ENCODE measurements at places on chromosomes 5 and 9.

DNA sequence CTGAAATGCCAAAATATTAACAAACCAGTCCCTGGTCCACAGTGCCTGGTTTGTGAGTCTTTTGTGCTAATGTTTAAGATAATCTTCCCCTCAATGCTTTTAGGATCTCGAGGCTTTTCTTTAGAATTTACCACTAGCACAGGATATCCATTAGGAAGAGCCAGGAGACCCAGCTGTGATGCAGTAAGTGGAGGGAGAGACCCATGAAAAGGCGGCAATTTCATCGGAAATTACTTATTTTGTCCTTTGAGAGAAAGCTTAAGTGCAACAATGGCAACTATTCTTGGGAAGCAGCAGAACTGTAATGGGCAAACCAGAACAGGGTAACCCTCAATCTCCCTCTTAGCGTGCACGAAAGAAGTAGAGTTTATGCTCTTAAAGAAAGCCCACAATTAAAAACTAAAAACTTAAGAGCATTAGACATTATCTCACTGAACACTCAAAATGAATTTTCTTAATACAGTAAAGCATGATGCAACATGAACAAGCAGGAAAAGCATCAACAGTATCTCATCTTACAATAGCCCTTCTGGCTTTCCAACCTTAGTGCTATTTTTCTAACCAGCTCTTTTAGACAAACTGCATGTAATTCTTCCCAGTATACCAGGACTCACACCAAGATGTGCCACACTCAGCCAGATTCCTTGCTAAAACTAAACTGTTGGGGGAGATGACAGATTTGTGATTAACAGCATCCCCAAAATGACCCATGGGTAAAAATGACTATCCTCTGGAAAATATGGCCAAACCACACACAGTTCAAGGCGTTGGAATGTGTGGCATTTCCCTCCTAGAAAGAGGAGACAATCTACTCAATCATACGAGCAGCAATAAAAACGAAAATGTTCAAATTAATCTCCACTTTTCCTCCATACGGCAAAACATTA, 36.4 kb downstream of the PWWP2A start:
- no peak for DNase-seq

- no peak for DNase-seq
Observed at GRCh38 chr9:81886665-81887064, 41.6 kb upstream of the SPATA31D4 start.

GRCh38 chr9:111922324-111923013, 25.9 kb downstream of the UGCG start:
- no peak for DNase-seq

- DNase-seq: no peak
Observed at GRCh38 chr5:73911761-73912393, 285.9 kb downstream of the ARHGEF28 start.

- DNase-seq: no peak
Observed at GRCh38 chr9:12920437-12920836, 145.6 kb downstream of the LURAP1L start.

DNA sequence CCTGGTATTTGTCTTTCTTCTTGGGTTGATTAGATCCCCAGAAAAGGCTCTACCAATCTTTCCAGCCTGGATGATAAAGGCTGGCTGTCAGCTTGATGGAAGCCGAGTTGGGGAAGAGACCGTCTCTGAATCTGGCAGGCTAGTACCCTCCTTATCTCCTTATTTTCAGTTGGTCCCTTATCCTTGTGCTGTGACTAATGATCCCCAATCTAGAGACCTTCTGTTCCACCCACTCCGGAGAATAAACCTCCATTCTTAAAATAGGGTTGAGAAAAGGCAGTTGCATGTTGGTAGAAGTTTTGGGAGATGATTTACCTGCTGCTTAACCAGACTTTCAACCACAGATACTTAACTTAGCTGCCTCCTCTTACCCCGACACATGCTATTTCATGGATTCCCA, 52.3 kb downstream of the PRKACG start:
- no peak for DNase-seq

DNA sequence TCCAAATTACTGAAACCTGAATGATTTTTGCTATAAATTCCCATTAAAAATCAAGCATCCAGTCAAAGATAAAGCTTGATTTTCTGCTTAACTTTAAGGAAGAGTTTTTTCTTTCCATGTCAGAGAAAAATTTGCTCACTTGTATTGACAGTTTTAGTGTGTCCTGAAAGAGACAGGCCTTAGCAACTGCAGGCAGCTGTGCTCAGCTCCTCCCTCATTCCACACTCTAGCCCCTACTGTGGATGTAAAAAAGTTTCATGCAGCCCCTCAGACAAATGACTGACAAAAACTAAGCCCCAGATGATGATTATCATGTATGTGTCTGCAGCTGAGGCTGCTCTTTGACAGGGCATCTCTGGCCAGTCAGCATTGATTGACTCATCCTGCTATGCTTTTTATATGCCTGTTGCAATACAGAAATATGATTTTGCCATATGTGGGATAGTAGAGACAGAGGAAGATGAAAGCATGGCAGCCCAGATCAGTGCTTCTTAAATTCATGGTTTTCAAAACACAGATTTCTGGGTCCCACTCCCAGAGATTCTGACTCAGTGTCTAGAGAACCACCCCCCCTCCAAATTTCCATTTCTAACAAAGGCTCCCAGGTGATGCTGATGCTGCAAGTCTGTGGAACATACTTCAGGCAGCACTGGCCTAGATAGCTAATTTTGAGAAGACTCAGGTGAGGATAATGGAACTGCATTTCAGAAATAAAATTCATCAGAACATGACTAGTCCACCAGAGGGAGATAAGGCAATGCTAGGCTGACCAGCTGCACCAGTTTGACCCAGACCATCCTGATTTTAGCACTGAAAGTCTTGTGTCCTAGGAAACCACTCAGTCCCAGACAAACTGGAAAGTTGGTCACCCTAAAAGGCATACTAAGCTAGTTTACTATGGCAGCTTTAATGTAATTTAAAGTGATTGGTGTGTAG, 298.7 kb upstream of the KCNN2 start:
- DNase-seq: no peak

- no peak for DNase-seq
Observed at GRCh38 chr9:113978725-113979342, 99.3 kb downstream of the AMBP start.

DNA sequence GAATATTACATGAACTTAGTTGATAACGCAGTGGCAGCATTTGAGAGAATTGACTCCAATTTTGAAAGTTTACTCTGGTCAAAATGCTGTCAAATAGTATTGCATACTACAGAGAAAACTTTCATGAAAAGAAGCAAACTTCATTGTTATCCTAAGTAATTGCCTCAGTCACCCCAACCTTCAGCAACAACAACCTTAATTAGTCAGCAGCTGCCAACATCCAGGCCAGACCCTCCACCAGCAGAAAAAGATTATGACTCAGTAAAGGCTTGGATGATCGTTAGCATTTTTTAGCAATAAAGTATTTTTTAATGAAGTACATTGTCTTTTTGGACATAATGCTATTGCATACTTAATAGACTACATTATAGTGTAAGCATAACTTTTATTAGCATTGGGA, 40.8 kb upstream of the SPDL1 start:
- DNase-seq: no peak

DNA sequence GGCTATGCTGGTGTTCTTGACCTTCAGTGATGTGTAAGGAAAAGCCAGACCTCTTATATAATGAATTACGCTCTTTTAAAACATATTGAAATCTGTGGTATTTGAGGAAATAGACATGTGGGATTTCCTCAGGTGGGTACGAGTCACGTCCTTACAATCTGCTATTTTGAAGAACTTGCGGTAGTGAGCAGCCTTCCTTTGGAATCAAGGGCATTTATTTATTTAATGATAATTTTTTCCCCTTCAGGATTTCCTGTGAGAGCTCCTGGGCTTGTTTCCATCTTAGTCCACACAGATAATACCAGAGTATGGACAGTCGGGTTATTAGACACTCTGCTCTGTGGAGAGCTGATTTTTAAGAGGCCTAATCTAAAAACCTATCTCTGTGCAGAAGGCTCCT, 167.9 kb downstream of the ARHGEF28 start:
- no peak for DNase-seq

DNA sequence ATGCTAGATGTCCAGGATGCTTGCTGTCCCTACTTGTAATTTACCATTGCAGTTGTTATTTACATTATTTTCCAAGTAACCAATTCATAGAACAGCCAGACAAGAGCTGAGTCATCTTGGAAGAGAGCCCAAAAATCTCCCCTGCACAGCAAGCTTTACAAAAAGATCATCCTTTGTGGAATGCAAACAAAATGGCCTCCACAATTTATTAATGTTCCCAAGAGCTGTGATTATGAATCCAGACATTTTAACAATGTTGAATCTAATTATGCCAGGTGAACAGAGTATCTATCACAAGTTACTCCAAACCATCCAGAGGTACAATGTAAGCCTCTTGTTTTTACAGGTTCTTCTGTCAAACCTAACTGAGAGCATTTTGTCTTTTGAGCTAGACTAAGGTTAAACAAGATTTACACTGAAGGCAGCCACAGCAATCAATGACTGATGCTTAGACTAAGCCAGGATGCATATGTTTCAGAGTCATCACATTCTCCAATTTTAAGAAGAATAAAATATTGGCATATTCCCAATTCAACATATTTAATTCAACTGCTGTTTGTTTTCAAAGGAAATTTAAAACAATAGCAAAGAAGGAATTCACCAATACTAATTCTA, 95.3 kb upstream of the SLC12A2 start:
- DNase-seq: no peak

- no peak for DNase-seq
Observed at GRCh38 chr5:123483446-123484077, 28.4 kb upstream of the CSNK1G3 start.

DNA sequence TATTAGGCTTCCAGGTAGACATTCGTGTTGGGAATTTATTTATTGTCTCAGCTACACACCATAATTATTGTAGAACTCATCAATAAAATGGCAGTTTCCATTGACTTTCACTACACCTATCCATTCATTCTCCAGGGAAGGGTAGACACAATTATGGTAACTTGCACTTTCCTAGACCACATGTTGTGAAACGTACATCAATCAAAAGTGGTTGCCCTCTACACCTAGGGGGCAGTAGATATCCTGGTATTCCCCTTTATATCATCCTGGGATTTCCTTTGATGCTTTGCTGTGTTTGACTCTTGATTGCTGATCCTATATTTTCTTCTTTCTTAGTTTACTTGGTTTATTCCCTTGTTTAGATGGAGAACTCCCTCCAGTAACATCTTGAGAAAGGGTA, 47.9 kb downstream of the ADGRV1 start:
- no peak for DNase-seq

DNA sequence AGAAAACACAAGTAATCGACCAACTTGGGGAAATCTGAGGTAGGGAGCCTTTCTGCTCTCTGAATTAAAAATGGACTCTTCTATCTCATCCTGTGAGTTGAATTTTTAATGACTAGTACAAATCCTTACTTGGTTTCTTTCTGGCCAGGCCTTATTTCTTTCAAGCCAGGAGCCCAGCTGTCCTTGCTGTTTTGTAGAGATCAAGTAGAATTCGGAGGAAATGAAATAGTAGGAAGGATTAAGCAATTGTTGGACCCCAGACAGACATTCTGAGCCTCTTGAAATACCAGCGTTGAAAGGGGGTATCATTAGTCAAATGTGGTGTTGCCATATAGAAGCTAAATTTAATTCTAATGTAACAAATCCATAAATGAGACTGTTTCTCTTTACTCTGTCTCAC, 53.7 kb upstream of the SMIM15 start:
- DNase-seq: no peak

GRCh38 chr9:27548055-27548741, 18.6 kb upstream of the MOB3B start:
- no peak for DNase-seq

DNA sequence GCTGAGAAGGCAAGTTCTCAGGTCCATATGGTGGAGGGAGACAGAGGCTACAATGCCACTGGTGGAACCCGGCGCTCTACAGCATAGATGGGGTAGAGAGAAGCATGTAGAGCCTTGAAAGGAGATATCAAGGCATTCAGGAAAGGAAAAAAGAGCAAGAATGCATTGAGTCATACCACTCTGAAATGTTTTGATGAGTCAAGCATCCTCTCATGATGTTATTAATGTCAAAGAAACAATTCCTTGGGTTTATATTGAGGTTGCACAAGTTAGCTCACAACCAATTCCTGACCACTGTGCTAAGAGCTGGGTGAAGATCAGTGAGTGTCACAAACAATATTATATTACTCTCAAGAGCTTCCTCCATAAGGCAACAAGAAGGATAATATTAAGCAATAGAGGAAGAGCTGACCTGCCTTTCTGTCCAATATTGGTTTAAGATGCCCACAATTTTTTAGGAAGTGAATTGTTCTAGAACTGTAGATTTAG, 178.0 kb downstream of the RFK start:
- DNase-seq: no peak

DNA sequence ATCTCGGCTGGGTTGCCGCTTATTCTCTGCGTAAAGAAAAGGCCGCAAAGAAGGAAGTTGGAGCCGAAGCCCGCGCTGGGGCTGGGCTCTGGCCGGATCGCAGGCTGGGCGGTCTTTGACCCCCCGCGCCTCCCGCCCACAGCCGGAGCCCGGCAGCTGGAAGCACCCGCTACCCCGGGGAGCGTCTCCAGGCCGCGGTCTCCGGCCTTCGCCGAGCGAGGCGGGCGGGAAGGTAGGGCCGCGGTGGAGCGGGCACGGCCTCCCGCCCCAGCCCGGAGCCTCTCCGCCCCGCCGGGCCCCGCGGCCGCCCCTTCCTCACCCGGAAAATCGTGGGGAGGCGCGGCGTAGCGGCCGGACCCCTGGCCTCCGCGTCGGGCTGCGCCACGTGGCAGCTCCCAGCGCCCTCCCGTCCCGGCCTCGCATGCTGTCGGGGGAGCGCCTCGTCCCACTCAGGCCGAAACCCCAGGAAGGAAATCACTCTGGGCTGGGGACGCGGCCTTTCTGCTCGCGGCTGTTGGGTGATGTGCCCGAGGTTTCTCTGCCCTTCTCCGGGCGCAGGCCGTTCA, 12.0 kb downstream of the FOXD1 start:
- no peak for DNase-seq
